ENCODE measurements at places on chromosomes 2 and 18.

DNA sequence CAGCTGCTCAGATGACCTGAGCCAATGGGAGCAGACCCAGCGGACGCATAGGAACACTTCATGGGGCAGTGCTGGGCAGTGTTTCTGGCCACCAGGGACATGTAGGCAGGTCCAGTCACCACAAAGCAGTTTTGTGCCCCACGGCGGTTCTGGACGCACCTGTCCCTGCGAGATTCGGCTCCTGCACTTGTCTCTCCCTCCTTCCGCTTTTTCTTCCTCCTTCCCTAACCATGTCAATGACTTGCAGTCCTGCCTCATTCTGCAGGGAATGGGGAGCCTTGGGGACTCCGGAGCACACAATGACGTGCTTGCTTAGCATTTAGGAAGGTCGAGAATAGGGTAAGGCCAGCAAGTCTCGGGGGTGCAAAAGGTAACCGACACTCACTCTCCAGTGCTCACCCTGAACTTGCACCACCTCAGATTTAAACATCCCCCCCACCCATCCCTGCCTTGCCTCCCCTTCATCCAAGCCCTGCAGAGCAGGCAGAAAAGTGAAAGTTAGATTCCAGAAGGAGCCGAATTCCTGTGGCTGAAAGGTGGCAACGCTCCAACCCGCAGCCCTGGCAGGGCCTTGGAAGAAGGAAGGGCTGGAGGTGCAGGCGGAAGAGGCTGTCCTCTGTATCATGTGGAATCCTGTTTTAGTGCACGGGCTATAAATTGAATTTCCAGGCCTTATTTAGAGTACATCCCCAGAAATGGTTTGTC is 40.5 kb upstream of the ATG16L1 start:
- no peak for DNase-seq

DNA sequence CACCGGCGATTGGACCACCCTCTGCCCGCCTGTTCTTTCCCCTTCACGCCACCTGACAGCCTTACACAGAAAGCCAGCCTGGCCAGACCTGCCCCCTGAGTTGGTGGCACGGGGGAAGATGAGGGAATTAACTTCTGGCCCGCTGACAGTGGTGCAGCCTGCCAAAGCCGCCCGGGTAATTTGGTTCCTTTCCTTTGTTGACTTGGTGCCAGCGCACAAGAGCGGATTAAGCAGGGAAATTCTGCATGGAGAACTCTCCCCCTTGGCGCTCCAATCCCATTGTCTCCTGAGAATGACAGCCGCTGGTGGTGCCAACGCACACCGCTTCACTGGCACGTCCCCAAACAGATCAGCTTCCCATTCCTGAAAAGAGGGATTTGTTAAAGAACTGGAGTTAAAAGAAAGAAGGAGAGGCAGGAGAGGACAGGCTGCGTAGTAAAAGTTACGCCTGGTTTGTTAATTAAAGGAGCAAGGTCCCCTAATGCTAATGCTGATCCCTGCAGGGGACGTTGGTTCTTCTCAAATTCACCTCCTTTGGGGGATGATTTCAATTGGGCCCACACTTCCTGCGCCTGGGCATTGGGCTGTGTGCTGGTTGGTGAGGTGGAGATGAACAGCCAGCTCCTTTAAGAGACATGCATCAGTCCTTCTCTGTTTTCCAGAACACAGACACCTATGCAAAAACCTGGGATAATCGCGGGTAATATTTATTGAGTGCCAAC is 286.8 kb downstream of the MYCN start:
- DNase-seq: no peak

GRCh38 chr2:172208791-172209325 is 106.2 kb upstream of the DLX2 start:
- peak; percentile 90 for DNase-seq

GRCh38 chr2:65146078-65146477 is 16.2 kb upstream of the RAB1A start:
- DNase-seq: no peak

DNA sequence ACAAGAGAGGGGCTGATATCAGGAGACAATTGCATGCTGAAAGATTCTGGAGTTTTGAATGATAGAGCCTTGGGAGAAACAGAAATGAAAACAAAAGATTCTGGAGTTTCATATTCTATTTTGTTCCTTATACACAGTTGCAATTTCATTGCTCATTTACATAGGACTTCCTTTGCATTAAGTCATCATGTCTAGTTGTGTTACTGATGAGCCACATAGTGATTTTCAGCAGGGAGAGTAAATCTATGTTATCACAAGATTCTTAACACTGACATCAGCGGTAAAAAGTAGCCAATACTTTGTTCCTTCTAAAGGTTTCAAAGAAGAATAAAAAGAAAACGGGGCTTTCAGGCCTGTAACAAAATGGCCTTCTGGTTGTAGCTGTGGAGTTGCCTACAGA is 7.1 kb downstream of the ADAM17 start:
- DNase-seq: no peak

- DNase-seq: peak; percentile 34
These were observed 230.8 kb upstream of the RAB6C start for GRCh38 chr2:129748653-129749052.

DNA sequence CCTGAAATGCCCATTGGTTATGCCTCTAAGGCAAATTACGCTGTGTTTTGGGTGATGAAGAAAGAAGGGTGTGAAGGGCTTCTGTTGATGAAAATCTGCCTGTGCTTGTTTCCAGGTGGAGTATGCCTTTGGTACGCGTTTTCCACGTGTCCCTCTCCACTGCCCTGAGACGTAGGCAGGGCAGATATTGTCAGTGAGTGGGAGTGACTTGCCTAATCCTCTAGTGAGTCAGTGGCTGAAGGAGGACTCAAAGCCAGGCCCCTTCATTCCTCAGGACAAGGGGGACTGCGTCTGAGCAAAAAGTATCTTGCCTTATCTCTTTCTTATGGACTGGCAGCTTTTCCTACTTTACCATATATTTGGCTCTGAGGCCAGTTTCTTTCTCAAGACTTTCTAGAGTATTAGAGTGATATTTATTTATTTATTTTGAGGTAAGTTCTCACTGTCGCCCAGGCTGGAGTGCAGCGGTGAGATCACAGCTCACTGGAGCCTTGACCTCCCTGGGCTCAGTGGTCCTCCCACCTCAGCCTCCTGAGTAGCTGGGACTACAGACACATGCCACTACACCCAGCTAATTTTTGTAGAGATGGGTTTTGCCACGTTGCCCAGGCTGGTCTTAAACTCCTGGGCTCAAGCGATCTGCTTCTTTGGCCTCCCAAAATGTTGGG is 10.2 kb downstream of the RALB start:
- peak; percentile 80 for DNase-seq

- DNase-seq: no peak
These were observed 26.7 kb downstream of the ITGA4 start for GRCh38 chr2:181483876-181484275.

- DNase-seq: peak; percentile 57
These were observed 2.5 kb downstream of the SALL3 start for GRCh38 chr18:78981989-78982620.

GRCh38 chr2:158782616-158783015 is 12.5 kb upstream of the DAPL1 start:
- DNase-seq: no peak

- no peak for DNase-seq
These were observed 59.3 kb downstream of the NTSR2 start for GRCh38 chr2:11610624-11611242.

GRCh38 chr2:32991091-32991845 is 44.5 kb downstream of the LTBP1 start:
- DNase-seq: no peak

DNA sequence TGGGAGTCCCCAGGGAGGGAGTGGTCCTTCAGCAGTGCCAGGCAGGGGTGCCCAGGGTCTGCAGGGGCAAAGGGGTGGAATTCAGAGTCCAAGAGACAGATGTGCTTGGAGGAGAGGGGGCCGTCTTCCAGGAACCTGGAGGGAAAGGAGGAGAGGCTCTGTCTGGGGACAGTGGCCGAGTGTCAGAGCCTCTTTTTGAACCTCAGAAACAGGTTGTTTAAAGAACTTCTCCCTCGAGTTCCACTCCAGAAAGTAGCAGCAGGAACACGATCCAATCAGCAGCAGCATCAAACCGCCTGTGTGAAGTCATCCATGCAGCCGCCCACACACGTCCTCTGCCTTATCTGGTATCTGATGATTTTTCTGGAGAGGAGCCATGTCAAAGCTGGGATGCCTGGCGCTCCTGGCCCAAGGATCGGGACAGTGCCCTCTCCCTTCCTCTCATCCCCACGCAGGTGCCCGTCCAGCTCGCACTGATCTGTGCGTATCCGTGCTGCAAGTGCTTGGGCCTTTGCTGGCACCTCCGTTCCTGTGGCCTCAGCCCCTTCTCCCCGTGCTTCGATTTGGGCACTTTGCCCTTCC is 205.1 kb downstream of the NDUFA10 start:
- peak; percentile 23 for DNase-seq

- DNase-seq: no peak
These were observed 214.8 kb downstream of the SP3 start for GRCh38 chr2:173750353-173750801.

DNA sequence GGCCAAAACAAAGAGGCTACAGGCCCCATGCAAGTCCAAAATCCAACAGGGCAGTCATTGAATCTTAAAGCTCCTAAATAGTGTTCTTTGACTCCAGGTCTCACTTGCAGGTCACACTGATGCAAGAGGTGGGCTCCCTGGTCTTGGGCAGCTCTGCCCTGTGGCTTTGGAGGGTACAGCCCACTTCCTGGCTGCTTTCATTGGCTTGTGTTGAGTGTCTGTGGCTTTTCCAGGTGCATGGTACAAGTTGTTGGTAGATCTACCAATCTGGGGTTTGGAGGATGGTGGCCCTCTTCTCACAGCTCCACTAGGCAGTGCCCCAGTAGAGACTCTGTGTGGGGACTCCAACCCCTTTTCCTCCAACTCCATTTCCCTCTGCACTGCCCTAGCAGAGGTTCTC is 115.8 kb upstream of the ALKAL2 start:
- no peak for DNase-seq

GRCh38 chr2:152050915-152051314 is 47.9 kb downstream of the CACNB4 start:
- peak; percentile 55 for DNase-seq

DNA sequence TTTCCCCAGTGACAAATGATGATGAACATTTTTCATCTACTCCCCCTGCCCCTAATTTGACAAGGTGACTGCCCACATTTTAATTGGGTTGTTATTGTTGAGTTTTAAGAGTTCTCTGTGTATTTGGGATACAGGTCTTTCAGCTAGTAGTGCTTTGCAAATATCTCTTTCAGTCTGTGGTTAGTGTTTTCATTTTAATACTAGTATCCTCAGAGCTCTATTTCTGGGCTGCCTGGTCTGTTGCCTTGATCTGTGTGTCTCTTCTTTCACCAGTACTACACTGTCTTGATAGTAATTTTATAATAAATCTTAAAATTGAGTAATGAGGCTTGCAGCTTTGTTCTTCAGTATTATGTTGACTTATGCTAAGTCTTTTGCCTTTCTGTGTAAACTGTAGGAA is 19.7 kb downstream of the EIF5B start:
- no peak for DNase-seq

- peak; percentile 87 for DNase-seq
These were observed 137.2 kb upstream of the KCTD1 start for GRCh38 chr18:26685438-26686157.

GRCh38 chr2:219010873-219011272 is 17.7 kb upstream of the CRYBA2 start:
- DNase-seq: no peak

DNA sequence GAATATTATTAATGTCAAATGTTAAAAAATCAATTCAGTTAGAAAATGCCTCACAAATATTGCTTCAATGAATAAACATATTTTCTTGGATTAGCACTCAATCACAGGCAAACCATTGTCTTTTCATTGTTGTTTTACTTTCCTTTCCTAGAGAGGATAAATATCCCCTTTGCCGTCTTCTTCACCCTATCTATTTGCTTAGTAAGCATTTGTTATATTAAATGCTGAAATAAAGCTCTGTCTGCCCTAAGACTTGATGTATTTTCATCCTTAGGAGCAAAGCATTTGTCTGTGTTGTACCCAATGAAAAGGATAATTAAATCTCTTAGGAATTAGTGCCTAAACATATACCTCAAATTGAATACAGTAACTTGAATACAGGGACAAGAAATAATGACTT is 1071.2 kb upstream of the GYPC start:
- DNase-seq: no peak

- no peak for DNase-seq
These were observed 34.3 kb downstream of the GIGYF2 start for GRCh38 chr2:232731470-232731869.

GRCh38 chr2:15074751-15075700 is 442.5 kb downstream of the LRATD1 start:
- no peak for DNase-seq

DNA sequence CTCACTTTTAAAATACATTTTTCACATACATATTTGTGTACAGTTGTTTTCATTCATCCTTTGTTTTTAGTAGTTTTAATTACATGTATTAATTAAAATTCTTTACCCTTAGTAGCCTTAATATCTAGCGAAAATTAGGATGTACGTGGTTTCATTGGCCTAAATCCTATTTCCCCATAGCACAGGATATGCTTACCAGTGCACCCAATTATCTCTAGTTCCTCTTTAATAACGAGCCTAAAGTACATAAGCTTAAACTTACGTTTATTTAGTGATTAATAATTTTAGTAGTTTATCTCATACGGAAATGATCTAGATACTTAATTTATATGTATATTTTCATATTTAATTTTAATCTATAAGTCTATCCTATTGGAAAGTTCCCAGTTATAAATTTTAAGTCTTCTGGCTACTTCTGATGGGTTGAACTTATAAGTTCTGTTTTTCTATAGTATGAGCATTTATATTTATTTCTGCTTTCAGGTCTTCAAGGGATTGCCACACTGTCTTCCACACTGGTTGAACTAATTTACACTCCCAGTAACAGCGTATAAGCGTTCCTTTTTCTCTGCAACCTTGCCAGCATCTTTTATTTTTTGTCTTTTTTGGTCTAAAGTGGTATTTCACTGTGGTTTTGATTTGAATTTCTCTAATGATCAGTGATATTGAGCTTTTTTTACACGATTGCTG is 21.4 kb upstream of the RUFY4 start:
- DNase-seq: peak; percentile 42

GRCh38 chr2:51960281-51960680 is 928.3 kb upstream of the NRXN1 start:
- DNase-seq: no peak

GRCh38 chr2:170475878-170476277 is 239.3 kb upstream of the SP5 start:
- no peak for DNase-seq

DNA sequence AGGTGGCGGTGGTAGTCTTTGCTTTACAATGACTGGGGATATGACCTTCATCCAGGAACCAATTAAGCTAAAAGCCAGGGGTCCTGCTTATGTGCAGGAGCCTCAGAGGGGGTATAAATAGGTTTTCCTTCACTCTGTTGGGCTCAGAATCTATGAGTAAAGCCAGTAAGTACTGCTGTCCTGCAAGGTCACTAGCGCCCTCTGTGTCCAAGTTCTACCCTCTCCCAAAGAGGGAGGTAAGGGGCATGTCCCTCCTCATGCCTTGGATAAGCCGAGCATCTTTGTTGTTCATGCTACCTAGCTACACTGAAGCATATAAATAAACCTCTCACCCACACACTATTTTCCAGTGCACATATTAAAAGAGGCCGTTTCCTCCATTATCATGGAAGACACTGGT is 79.4 kb downstream of the SPRED2 start:
- DNase-seq: peak; percentile 29

Data from NB4 (cell line).